ENCODE measurements at places on chromosomes 11 and 22. TPM values are rescaled to one million over a fixed set of nuclear protein-coding genes. Genes with fewer than 3 reads are reported as not detected.

- no peak for DNase-seq
Observed at GRCh38 chr11:61747967-61748285, 4.5 kb upstream of the MYRF start.

DNA sequence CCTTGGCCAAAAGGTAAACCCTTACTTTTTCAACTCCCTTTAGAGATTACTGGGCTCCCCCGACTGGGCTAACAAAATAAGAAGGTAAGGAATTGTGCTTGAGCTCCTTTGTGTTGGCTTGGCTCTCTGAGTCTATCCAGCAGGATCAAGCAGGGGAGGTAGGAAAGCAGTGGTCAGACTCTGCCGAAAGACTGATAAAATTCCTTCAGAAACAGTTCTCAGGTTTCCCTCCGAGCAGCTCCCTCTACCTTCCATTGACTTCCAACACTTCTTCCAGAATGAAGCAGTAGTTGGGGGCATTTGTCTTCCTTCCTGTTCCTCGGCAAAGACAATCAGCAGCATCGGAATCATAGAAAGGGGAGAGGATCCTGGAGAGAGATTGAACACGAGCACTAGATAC is 16.1 kb upstream of the CARD18 start:
- DNase-seq = no peak

GRCh38 chr22:19849835-19850762 is 4.6 kb downstream of the GNB1L start:
- DNase-seq = no peak

GRCh38 chr22:17057959-17058814 is 26.6 kb upstream of the IL17RA start:
- DNase-seq = peak; percentile 42

- no peak for DNase-seq
Observed at GRCh38 chr22:49961005-49961600, 531 bp downstream of the PIM3 start.

DNA sequence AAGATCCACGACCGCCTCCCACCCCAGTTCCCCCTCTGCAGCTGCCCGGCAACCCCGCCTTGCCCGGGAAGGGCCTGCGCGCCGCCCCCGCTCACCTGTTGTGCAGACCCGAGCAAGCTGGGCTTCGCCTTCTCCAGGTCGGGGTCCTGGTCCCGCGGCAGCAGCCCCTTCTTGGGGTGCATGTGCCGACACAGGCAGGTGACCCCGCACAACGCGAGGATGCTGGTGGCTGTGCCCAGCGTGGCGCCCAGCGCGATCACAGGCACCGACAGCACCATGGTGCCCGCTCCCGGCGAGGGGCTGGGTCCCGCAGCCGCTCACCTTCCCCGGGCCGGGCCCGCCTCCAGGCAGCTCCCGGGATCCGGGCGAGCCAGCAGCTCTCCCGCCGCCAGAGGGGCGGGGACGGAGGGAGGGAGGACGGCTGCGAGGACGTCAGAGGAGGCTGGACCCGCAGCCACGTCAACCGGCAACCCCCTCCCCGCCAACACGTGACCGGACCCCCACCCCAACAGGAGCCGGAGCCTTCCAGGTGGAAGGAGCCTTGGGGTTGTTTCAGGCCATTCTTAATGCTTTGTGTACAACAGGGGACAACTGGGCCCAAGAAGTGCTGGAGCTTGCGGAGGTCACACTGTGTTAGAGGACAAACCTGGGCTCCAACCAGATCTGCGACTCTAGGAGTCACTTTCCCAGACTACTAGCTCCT is at the start of gene SYT13:
TSS of gene SYT13 (minus strand) at position 412 of the 703 bp plus-strand sequence. CDS start at position 278, 134 bp downstream.
- DNase-seq = no peak

GRCh38 chr22:22941831-22942510 is 54.4 kb downstream of the IGLL5 start:
- DNase-seq = no peak

GRCh38 chr11:132056689-132057088 is 686.3 kb downstream of the NTM start:
- peak; percentile 85 for DNase-seq

GRCh38 chr22:50443197-50443596 is 31.6 kb downstream of the SBF1 start:
- no peak for DNase-seq

GRCh38 chr11:104191124-104191523 is 27.2 kb upstream of the PDGFD start:
- no peak for DNase-seq

DNA sequence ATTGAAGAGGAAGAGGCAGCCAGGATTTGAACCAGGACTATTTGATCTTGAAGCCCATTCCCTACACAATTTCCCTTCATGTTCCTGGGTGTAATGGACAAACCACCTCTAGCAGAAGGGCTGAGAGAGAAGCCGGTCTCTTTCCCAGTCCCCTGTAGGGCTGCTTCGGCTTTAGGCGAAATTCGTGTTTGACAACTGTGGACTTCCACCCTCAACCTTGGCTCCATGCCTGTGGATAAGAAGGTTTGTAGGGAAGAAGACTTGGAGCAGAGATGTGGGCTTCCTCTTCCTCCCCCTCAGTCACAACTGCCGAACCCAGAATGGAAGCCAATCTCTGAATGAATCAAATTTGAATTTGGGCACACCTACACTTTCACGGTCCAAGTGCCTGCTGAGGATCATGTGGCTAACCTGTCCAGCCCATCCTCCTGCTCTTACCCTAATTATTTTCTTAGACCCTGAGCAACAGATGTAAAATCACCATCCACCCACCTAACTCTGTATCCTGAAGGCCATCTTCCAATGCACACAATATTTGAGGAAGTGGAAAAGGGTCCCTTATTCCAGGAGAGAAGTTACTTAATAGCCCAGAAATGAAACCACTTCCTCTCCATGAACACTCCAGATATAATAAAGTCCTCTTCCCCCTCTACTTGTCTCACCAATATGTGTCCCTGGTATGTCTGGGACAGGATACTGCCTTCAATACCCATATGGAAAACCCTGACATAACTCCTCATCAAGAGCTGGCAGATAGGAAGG is 10.1 kb upstream of the SCN2B start:
- DNase-seq = no peak

DNA sequence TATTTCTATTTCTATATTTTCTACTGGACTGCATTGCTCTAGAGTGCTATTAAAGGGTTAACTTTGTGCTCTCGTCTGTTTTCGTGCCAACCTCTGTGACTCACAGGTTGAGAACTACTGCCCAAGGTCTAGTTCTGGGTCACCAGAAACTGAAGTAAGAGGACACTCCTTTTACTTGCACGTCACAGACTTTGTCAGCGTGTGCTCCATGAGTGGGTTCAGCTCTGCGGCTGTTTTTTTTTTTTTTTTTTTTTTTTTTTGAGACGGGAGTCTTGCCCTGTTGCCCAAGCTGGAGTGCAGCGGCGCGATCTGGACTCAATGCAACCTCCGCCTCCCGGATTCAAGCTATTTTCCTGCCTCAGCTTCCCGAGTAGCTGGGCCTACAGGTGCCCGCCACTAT is 49.8 kb downstream of the CLMP start:
- DNase-seq = peak; percentile 64

- DNase-seq = no peak
Observed at GRCh38 chr11:109731451-109731850, 309.5 kb downstream of the C11orf87 start.

- no peak for DNase-seq
Observed at GRCh38 chr11:6321356-6321755, 1.1 kb upstream of the CAVIN3 start.

- DNase-seq = no peak
Observed at GRCh38 chr11:78429660-78430059, 12.0 kb upstream of the GAB2 start.

- no peak for DNase-seq
Observed at GRCh38 chr11:118313242-118313641, 8.7 kb downstream of the CD3E start.

GRCh38 chr22:33515795-33516194 is 404.5 kb downstream of the LARGE1 start:
- no peak for DNase-seq

GRCh38 chr22:38699784-38700183 is 959 bp downstream of the JOSD1 start:
- DNase-seq = peak; percentile 58

DNA sequence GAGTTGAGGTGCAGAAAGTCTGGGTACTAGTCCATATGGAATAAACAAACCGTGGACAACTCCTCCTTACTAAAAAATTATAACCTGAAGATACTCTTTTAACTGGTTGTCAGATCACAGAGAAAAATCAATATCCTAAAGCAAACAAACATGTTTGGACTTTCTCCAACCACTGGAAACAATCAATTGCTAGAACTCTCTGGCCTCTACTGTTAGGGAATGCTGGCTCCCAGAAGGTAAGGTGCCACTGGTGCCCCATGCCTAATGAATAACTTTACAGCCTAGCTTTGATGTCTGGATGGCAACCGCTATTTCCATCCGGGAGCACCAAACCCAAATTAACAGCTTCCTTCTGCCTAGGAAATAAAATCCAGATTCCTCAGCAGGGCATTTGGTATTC is 74.5 kb downstream of the AMBRA1 start:
- DNase-seq = no peak

DNA sequence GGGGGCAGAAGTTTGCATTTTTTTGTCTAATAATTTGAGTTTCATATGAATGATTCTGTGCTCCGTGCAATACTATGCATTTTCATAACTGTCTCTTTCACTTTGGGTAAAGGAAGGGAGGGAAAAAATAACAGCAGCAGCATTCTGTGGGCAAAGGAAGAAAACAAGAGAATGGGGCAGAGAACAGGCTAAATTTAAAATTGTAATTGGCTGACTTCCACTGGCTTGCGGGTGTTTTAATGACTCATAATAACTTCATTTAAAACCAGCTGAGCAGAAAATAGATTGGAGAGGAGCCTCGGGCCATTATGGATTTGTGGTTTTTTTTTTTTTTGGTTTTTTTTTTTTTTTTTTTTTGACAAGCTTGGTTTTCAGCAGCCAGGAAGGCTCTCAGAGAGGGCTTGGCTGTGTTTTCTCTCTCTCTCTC is 107.4 kb downstream of the ZBTB16 start:
- DNase-seq = peak; percentile 37

CNGA4 gene
- total RNA-seq = not detected

C1QTNF4 gene
- 0.39 TPM for total RNA-seq

CHEK1 gene
- 20.3 TPM for total RNA-seq

SLC5A12 gene
- not detected for total RNA-seq

KRTAP5-1 gene
- total RNA-seq = not detected

NXPE1 gene
- not detected for total RNA-seq

CATSPERZ gene
- not detected for total RNA-seq

C22orf31 gene
- total RNA-seq = not detected

NCAM1 gene
- 33.0 TPM for total RNA-seq

PLEKHB1 gene
- total RNA-seq = not detected

VSIG10L2 gene
- total RNA-seq = not detected

TTLL1 gene
- 25.8 TPM for total RNA-seq

TRPM5 gene
- total RNA-seq = not detected

MRGPRX4 gene
- total RNA-seq = not detected

NNMT gene
- total RNA-seq = 173 TPM

MMP27 gene
- not detected for total RNA-seq

POU2AF2 gene
- not detected for total RNA-seq

ELFN2 gene
- not detected for total RNA-seq

All from SJSA1 (cell line).